ENCODE measurements at places on chromosomes 16 and 17. TPM values are rescaled to one million over a fixed set of nuclear protein-coding genes. Genes with fewer than 3 reads are reported as not detected.

DNA sequence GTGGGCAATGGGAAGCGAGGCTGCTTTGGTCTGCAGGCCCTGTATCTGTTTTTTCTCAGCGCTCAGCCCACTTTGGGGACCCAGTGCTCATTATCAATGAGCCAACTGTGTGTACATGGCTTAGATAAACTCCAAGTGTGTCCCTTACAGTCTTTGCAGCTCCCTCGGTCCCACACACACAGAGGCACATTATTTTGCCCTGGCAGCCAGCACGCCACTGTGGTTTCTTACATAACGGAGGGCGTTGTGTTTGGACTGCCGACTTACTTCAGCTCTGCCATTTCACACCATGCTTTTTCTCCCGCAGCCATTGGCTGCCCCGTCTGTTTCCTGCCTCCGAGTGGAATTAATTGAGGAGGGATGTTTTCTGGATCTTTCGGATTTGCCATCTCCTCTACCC, 56.5 kb upstream of the CLEC18A start:
- no peak overlapping the region for H3K4me3 ChIP-seq
- H3K27me3 ChIP-seq, result no peaks in the 10 kb centered on the region
- DNase-seq, result no peak
- H3K4me1 ChIP-seq, result no peaks in the 10 kb centered on the region

Gene CEP112
- total RNA-seq, result 4.0 TPM

GRCh38 chr16:15521390-15521757, 87.0 kb downstream of the BMERB1 start:
- H3K4me1 ChIP-seq, result peaks cover 22% of the 10 kb centered on the region
- H3K27me3 ChIP-seq, result no peaks in the 10 kb centered on the region
- H3K27ac ChIP-seq, result no peak overlapping the region
- DNase-seq, result no peak
- H3K4me3 ChIP-seq, result no peak overlapping the region

DNA sequence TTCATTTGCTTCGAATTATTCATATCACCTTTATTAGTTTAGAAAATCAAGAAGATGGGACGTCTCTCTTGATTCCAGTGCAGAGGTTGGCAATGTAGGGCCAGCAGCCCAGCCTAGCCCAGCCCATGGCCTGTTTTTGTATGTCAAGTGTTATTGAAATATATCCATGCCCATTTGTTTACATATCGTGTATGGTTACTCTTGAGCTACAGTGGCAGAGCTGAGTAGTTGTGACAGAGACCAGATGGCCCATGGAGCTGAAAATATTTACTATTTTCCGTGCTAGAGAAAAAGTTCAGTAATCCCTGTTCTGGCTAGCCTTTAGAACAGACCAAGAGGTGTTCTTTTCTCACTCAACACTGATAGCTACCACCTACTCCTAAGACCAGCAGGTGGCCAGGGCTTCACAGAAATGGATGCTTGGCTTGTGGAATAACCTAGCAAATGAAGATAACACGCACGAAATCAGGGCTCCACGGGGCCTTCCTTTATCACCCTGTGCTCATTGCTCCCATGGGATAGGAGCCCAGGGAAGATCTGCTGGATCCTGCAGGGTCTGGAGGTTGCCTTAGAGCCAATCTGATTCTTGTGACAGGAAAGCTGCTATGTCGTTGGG, 123.2 kb upstream of the ANKFN1 start:
- no peak overlapping the region for H3K4me3 ChIP-seq
- H3K27me3 ChIP-seq, result peaks cover 16% of the 10 kb centered on the region
- no peak for DNase-seq
- no peak overlapping the region for H3K27ac ChIP-seq
- peaks cover 2% of the 10 kb centered on the region for H3K4me1 ChIP-seq

Gene RHBDL1
- 1.5 TPM for total RNA-seq

Gene PRR14
- 80.1 TPM for total RNA-seq

Gene PRSS21
- total RNA-seq, result 0.27 TPM

Gene CACNG3
- not detected for total RNA-seq

DNA sequence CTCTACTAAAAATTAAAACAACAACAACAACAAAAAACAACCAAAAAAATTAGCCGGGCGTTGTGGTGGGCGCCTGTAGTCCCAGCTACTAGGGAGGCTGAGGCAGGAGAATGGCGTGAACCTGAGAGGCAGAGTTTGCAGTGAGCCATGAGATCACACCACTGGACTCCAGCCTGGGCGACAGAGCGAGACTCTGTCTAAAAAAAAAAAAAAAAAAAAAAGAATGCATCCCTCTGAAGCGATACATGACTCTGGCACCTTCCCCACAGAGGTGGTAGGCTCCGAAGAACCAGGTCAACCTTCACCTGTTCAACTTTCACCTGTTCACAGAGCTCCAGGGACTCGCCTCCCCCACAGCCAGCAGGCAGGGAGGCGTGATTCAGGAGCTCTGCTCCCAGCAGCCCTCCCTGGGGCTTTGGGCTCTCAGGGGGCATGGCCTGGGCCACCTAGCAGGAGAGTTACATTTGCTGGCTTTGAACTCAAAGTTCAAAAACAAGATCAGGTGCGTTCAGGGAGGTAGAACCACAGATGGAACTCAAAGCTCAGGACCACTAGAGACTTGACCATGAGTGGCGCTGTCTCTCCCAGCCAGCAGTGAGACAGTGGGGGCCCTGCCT, 5.6 kb downstream of the VAC14 start:
- peaks cover 21% of the 10 kb centered on the region for H3K4me1 ChIP-seq
- H3K27ac ChIP-seq, result no peak overlapping the region
- H3K27me3 ChIP-seq, result no peaks in the 10 kb centered on the region
- no peak for DNase-seq
- no peak overlapping the region for H3K4me3 ChIP-seq
- H3K36me3 ChIP-seq, result no peaks in the 10 kb centered on the region

GRCh38 chr16:57146735-57147134, 39.1 kb downstream of the PSME3IP1 start:
- no peak for DNase-seq
- no peaks in the 10 kb centered on the region for H3K27me3 ChIP-seq
- peak overlapping the region; percentile 13 for H3K27ac ChIP-seq
- H3K36me3 ChIP-seq, result peaks cover 2% of the 10 kb centered on the region

- peaks cover 20% of the 10 kb centered on the region for H3K36me3 ChIP-seq
- no peaks in the 10 kb centered on the region for H3K27me3 ChIP-seq
- H3K4me3 ChIP-seq, result peak overlapping the region; percentile 96
- H3K27ac ChIP-seq, result peak overlapping the region; percentile 95
- peaks cover 63% of the 10 kb centered on the region for H3K4me1 ChIP-seq
Observed at GRCh38 chr16:21953541-21953902, 361 bp downstream of the UQCRC2 start.

DNA sequence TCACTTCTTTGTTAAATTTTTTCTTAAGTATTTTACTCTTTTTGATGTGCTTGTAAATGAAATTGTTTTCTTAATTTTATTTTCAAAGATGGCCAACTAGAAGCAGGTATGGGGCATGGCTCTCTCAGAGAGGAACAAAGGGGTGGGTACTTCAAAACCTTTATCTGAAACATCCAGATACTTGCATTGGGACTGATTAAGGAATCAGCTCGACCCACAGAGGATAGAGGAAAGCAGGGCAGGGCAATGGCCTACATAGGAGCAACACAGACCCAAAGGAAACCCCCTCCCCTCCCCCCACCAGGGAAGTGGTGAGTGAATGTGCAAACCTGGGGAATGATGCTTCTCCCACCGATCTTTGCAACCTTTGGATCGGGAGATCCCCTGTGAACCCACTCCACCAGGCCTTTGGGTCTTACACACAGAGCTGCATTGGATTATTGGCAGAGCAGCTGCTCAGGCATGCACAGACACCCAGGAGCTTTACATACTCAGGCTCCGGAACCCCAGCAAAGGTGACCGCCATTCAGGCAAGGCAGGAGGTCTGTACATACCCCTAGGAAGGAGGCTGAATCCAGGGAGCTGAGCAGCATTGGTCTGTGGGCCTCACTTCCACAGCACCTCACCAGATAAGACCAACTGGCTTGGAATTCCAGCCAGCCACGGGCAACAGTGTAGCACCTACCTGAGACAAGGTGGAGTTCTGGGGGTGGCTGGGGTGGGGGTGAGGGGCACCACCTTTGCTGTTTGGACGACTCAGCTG, 3.0 kb upstream of the CCR7 start:
- peaks cover 68% of the 10 kb centered on the region for H3K36me3 ChIP-seq
- DNase-seq, result no peak

Gene CCDC200
- total RNA-seq, result not detected

Gene CD300LG
- not detected for total RNA-seq

Gene PARD6A
- 13.0 TPM for total RNA-seq

DNA sequence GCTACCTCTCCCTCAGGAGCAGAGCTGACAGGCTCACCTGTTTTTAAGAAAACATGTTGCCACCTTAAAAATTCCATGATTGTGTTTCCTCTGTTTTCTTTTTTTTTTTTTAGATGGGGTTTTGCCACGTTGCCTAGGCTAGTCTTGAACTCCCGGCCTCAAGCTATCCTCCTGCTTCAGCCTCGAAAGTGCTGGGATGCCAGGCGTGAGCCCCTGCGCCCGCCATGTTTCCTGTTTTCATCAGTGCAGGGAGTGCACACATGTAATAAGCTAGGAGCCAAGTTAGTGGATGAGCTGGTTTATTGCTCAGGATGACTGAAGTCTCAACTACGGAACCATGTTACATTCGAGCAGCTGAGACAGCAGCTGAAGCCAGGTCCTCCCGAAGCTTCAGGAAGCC, 13.6 kb downstream of the MRM3 start:
- no peak overlapping the region for H3K27ac ChIP-seq
- H3K36me3 ChIP-seq, result peaks cover 13% of the 10 kb centered on the region
- H3K4me1 ChIP-seq, result peaks cover 7% of the 10 kb centered on the region
- DNase-seq, result no peak
- H3K27me3 ChIP-seq, result no peaks in the 10 kb centered on the region
- H3K4me3 ChIP-seq, result no peak overlapping the region

DNA sequence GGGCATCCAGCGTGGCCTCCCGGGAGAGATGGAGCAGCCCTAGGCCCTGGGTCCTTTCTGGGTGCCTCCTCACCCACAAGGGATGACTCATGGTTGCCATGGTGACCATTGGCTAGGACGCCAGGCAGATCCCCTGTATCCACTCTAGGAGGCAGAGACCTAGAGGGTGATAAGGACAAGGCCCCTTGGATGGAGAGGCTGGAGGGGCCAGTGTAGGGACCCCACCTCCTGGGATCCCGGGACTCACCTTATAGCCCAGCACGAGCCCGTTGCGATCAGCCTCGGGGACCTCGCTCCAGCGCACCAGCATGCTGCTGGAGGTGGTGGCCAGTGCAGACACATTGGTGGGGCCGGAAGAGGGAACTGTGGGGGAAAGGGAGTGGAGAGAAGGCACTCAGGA, 82.2 kb upstream of the CDC42EP4 start:
- no peaks in the 10 kb centered on the region for H3K36me3 ChIP-seq
- H3K27me3 ChIP-seq, result no peaks in the 10 kb centered on the region
- no peak overlapping the region for H3K4me3 ChIP-seq
- H3K27ac ChIP-seq, result no peak overlapping the region
- H3K4me1 ChIP-seq, result no peaks in the 10 kb centered on the region
- no peak for DNase-seq

GRCh38 chr17:81984773-81985410, 7.5 kb downstream of the ASPSCR1 start:
- no peak overlapping the region for H3K4me3 ChIP-seq
- peak overlapping the region; percentile 2 for H3K27ac ChIP-seq
- H3K4me1 ChIP-seq, result peaks cover 35% of the 10 kb centered on the region
- DNase-seq, result no peak
- H3K36me3 ChIP-seq, result peaks cover 27% of the 10 kb centered on the region

Gene NPIPA8
- 80.0 TPM for total RNA-seq

DNA sequence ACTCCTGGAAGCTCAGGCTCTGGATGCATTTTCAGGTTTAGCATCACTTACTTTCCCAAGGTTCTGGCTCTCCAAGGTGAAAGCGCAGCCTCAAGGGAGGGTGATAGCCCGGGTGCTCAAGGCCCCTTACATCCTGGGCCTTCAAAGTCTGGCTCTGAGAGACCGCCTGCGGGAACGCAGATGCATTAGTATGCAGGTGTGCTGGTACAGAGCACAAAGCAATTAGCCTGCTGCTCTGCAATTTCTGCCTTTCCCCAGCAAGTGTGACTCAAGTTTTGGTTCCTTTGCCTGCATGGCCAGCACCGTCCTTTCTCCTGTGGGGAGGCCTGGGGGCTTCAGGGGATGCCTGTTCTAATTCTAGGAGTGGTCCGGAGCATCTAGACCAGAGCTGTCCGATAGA, 116.2 kb downstream of the AATF start:
- H3K27ac ChIP-seq, result no peak overlapping the region
- H3K4me1 ChIP-seq, result no peaks in the 10 kb centered on the region
- H3K27me3 ChIP-seq, result peaks cover 6% of the 10 kb centered on the region
- DNase-seq, result no peak

- H3K27ac ChIP-seq, result no peak overlapping the region
- H3K4me3 ChIP-seq, result no peak overlapping the region
- peaks cover 10% of the 10 kb centered on the region for H3K4me1 ChIP-seq
- no peaks in the 10 kb centered on the region for H3K27me3 ChIP-seq
- DNase-seq, result no peak
- H3K36me3 ChIP-seq, result peaks cover 20% of the 10 kb centered on the region
Observed at GRCh38 chr16:4257646-4258556, 14.9 kb downstream of the TFAP4 start.

Gene TLCD1
- total RNA-seq, result 2.3 TPM

DNA sequence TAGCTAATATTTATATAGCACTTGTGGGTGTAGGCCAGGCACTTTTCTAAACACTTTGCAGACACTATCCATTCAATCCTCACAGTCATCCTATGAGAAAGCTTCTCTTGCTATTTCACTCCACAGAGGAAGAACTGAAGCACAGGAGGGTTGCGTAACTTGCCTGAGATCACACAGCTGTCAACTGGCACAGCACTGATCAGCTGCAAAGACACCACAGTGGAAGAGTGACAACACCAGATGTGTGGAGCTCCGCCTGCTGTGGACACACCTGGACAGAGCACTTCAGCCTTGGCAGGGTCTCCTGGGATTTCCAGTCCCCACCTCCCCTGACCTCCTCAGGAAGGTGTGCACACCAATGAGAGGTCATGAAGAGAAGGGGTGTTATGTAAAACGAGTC, 13.3 kb upstream of the CNEP1R1 start:
- no peaks in the 10 kb centered on the region for H3K36me3 ChIP-seq
- no peaks in the 10 kb centered on the region for H3K27me3 ChIP-seq
- no peak for DNase-seq
- no peak overlapping the region for H3K4me3 ChIP-seq

- no peaks in the 10 kb centered on the region for H3K36me3 ChIP-seq
- H3K27me3 ChIP-seq, result no peaks in the 10 kb centered on the region
- no peak for DNase-seq
- H3K4me1 ChIP-seq, result no peaks in the 10 kb centered on the region
- no peak overlapping the region for H3K27ac ChIP-seq
Observed at GRCh38 chr17:81189670-81190530, 23.9 kb upstream of the AATK start.

All from activated CD4-positive, alpha-beta T cell treated with anti-CD3 and anti-CD28 coated beads, Interleukin-2, amount 10 ng/mL, durations not matched to agents 7 days and 5 days (primary cell).